ENCODE measurements at places on chromosomes 16 and 17.

GRCh38 chr16:86772671-86773353 is 194.5 kb downstream of the FOXL1 start:
- DNase-seq: peak; percentile 16

GRCh38 chr17:80960797-80961452 is 30.7 kb upstream of the CHMP6 start:
- DNase-seq: no peak

- DNase-seq: no peak
Observed at GRCh38 chr16:88365244-88365865, 17.4 kb upstream of the ZNF469 start.

- DNase-seq: peak; percentile 19
Observed at GRCh38 chr17:78391843-78392242, 13.4 kb downstream of the PGS1 start.

DNA sequence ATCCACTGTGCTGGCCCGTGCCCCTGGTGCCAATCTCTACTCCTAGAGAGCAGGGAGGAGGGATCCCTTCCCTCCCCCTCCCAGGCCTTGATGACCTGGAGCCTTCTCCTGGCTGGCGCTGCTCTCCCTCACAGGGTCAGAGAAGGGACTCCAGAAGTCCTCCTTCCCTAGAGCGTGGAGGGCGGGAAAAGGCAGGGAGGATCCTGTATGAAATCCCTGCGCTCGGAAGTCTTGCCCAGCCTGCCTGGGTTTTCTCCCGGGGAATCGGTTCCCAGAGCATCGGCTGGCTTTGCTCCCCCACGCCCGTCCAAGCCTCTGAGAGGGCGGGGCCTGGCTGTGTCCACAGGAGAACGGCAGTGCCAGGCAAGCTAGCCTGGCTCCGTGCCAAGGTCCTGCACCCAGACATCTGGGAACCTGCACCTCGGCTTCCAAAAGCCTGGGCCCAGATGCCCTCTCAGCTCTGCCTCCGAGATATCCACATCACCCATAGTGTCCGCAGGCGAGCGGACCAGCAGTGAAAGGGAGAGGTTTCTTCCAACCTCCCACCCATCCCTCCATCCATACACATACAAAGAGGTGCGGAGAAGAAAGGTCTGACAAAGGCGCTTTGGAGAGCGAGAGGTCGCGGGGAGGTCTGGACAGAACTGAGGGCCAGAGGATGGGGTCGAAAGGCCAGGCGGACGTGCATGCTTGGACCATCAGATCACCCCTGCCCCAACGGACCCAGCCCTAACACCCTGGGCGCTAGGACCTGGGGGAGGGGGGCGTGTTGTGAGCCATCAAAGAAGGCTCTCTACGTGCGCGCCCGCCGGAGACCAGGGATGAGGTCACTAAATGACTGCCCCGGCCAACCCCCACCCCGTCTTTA is 1.1 kb downstream of the MPP2 start:
- peak; percentile 56 for DNase-seq

DNA sequence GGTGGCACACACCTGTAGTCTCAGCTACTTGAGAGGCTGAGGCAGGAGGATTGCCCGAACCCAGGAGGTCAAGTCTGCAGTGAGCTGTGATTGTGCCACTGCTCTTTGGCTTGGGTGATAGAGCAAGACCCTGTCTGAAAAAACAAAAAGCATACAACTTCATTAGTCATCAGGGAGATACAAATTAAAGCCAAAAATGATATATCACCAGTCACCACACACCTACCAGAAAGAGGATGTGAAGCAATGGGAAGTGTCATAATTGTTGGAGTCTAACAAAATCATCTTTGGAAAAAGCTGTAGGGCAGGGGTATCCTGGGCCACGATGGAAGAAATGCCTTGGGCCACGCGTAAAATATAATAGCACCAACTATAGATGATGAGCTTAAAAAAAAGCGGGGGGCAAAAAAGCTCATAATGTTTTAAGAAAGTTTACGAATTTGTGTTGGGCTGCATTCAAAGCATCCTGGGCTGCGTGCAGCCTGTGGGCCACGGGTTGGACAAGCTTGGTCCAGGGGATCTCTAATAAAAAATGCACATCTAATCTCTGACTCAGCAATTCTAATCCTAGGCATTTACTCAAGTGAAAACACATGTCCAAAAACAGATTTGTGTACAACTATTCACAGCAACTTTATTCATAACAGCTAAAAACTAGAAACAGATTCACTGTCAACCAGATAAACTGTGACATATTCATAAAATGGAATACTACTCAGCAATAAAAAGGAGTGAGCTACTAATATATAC is 65.9 kb downstream of the HIC1 start:
- DNase-seq: peak; percentile 67

DNA sequence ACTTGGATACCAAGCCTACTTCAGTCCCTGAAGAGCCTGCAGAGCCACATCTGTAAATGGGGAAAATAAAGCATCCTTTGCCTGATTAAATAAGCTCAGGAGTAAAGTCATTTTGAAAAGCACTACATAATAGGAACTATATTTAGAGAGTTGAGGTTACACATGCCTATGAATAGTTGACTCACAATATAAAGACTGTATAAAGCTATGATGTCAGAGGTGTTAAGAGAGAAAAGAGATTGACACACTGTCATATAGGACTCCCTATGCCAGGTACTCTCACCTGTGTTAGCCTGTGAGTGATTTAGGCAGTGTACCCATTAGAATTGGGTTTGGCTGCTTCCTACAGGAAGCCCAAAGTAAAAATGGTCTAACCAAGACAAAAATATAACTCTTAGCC is 87.7 kb upstream of the CRHR1 start:
- DNase-seq: no peak

DNA sequence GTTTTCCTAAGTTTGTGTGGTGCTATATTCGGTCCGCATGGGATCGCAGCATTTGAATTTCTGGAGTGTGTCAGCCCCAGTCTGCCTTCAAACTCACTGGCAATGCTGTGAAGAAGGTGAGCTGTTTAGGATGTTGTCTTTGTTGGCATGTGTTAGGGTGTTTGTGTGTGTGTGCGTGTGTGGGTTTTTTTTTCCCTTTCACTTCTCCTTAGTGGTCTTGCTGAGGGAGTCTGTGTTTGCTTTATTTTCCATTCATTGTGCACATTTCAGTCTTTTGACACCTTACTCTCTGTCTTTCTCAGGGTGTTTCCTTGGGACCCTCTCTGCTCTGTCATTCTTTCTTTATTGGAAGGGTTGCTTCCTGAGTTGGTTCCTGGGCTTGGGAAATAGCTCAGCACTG is 27.7 kb upstream of the RBFOX1 start:
- DNase-seq: no peak

DNA sequence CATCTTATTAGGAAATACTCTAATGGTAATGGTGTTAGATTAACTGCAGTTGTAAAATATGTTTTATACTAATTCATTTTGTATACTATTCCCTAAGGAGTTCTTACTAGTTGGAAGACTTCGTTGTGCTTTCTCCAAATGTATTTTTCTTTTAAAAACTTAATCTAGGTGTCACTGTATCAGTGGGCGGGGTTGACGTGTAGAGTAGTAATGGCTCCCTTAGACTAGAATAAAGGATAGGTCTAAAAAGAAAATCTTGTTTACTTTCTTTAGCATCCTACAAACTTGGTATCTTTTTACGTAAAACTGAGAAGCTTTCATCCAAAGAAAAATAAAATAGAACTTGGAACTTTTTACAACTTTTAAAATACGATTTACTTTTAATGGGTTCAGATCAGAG is 55.0 kb upstream of the MRC2 start:
- DNase-seq: no peak

DNA sequence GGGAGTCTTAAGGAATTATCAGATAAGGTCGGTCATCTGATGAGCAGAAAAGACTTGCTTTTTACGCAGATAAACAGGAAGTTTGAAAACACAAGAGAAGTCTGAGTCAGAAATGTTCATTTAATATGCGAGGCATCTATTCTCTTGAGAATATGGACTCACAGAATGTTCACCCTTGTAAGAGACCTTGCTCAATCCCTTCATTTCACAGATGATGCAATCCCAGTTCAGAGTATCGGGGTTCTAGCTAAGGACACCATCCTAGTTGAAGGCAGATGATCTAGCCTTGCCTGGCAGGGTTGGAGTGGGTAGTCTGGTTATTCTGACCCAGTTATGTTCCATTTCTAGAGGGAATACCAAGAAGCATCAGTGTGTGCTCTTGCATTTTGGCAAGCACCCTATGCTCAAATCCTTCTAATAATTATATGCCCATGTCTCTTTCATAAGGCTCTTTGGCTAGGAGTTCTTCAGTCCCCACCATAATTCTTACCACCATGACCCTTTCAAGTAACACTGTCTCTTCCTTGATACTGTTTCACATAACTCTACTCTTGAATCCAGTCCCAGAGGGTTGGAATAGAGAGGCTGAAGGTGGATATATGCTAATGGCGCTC is 42.5 kb downstream of the YPEL2 start:
- DNase-seq: peak; percentile 96

Data from cardiac fibroblast (primary cell).